ENCODE measurements at places on chromosomes 11 and 22. TPM values are rescaled to one million over a fixed set of nuclear protein-coding genes. Genes with fewer than 3 reads are reported as not detected.

C11orf91 gene
- not detected for total RNA-seq

LGR4 gene
- 10.0 TPM for total RNA-seq

KCNQ1OT1 gene
- 0.56 TPM for total RNA-seq

APOC3 gene
- total RNA-seq = not detected

BLID gene
- not detected for total RNA-seq

KCTD21 gene
- 6.0 TPM for total RNA-seq

NPAS4 gene
- not detected for total RNA-seq

HIKESHI gene
- total RNA-seq = 36.6 TPM

NXPE4 gene
- not detected for total RNA-seq

ME3 gene
- not detected for total RNA-seq

KRTAP5-7 gene
- 0.08 TPM for total RNA-seq

SGSM1 gene
- 0.03 TPM for total RNA-seq

HSD17B12 gene
- total RNA-seq = 107 TPM

MS4A4A gene
- not detected for total RNA-seq

OR5A1 gene
- total RNA-seq = not detected

KIAA1671 gene
- 3.0 TPM for total RNA-seq
